Stromal cell of bone marrow (primary cell): ENCODE measurements at places on chromosomes 3 and 15.

DNA sequence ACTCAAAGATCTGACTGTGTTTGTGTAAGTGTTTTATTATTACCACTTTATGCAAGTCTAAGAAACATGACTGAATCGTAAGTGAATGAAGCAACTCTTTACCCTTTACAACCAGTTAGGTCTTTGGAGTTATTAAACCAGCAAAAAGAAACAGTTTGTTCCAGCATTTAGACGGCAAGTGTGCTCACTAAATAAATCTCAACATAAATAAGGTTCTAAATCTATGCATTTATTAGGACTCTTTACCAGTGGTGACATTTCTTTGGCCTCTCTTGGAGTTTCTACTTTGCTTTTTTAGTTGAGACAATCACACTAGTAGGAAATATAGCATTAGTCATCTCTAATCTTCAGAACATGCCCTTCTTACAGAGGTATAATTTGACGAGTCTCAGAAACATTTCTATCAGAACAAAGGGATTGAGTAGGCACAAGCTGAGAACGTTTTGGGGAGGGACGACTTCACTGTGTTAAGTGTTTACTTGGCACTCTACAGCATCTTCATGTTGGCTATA lies 739.9 kb upstream of the NR2F2 start:
- DNase-seq: no peak

DNA sequence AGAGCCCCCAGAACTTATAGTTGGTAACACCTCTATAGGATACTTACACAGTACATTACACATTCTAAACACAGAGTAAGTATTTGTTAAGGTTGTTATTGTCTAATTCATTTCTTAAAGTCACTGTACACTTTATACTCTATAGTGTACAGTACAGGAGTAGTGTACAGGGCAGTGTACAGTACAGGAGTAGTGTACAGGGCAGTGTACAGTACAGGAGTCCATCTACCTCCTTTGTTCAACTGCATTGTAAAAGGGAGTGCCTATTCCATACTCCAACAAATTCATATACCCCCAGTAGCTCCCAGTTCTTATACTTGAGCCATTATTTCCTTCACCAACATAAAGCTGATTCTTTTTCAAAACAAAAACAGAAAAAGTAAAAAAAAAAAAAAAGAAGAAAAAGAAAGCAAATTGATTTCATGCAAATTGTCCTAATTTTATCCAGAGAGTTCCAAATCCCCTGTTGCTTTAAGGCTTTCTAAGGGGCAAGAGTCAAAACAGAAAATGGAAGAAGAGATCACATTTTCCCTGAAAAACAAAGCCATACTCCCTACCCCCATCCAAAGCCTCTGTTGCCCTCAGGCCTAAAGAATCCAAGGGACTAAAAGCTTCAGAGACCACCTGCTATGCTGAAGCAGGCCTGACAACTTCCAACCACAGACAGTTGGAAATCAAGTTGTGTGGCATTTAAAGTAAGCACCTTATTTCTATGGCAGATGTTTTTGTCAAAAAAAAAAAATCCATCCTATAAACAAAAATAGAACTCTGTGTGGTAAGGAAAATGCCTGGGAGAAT lies 125.6 kb downstream of the PLCH1 start:
- DNase-seq: no peak

DNA sequence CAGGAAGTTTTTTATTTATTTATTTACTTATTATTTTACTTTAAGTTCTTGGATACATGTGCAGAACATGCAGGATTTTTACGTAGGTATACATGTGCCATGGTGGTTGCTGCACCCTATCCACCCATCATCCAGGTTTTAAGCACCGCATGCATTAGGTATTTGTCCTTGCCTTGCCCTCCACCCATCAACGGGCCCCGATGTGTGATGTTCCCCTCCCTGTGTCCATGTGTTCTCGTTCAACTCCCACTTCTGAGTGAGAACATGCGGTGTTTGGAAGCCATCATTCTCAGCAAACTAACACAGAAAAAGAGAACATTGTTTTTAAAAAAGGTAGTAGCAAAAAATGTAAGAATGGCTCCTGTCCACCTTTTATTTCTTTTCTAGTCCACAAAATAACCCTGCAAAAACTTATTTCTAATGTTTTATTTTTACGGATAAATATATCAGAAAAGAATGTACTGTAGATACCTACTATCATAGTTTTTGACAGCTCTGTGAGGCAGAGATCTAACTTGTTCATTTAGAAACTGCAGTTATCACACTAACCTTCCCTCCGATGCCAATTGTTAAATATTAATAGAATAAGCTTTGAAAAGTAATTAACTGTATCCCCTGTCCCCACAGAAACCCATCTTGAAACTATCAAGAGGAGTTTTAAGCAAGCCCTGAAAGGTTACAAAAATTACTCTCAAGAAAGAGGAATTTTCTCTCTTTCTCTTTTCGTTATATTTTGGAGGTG lies 189.2 kb downstream of the LPP start:
- no peak for DNase-seq

- DNase-seq: no peak
Observed at GRCh38 chr15:33026614-33027013, 167.9 kb downstream of the FMN1 start.

GRCh38 chr15:59168536-59168935 lies 38.1 kb upstream of the LDHAL6B start:
- no peak for DNase-seq

DNA sequence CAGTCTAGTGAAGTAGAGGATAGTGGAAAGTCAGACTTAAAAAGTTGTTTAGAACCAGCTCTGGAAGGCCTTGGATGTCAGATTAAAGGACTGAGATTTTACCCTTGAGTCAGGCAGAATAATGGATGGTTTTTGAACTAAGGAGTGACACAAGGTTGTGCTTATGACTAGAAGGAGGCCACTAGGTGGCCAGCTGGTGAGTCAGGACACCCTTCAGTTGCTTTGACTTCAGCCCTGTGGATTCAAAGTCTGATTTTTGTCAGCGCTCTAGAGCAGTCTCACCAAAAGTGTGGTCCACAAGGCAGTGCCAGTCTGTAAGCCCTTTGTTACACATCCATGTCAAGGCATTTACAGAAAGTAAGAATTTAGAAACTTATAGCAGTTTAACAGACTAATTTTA lies 3.8 kb upstream of the GABPB1 start:
- no peak for DNase-seq

GRCh38 chr3:150106740-150107428 lies 136.2 kb upstream of the PFN2 start:
- DNase-seq: peak; percentile 86

GRCh38 chr15:42152921-42153698 lies 3.3 kb downstream of the PLA2G4F start:
- DNase-seq: no peak

DNA sequence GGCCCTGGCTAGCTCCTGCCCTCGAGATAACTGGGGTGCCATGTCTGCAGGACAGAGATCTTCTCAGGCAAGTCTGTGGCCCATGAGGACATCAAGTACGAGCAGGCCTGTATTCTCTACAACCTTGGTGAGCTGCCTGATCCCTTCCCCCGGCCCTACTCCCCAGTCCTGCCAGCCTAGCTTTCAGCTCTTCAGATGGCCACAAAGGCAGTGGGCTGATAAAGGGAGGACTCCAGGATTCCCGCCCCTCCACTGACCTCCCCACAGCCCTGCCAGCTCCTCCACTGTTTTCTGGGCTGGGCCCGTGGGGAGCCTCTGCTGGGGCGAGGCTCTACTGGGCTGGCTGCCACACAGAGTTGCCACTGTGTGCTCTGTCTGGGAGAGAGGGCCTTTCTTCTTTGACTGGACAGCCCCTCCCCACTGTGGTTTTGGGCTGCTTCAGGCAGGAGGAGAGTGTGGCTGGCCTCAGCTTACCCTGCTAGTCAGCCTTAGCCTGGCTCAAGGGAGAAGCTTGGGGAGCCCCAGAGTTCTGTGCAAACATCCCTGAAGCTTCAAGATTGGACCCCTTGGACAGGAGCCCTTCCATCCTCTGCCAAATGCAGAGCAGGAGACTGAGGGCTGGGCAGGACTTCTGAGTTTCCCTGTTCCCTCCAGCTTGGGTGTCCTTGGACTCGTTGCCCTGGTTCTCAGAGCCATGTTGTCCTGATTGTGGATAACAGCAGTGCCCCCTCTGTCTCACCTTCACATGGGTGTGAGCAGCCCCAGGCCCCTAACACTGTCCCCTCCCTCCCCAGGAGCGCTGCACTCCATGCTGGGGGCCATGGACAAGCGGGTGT lies 24.4 kb downstream of the PTPN23 start:
- DNase-seq: peak; percentile 64

GRCh38 chr3:30750967-30751366 lies 143.5 kb downstream of the GADL1 start:
- no peak for DNase-seq

DNA sequence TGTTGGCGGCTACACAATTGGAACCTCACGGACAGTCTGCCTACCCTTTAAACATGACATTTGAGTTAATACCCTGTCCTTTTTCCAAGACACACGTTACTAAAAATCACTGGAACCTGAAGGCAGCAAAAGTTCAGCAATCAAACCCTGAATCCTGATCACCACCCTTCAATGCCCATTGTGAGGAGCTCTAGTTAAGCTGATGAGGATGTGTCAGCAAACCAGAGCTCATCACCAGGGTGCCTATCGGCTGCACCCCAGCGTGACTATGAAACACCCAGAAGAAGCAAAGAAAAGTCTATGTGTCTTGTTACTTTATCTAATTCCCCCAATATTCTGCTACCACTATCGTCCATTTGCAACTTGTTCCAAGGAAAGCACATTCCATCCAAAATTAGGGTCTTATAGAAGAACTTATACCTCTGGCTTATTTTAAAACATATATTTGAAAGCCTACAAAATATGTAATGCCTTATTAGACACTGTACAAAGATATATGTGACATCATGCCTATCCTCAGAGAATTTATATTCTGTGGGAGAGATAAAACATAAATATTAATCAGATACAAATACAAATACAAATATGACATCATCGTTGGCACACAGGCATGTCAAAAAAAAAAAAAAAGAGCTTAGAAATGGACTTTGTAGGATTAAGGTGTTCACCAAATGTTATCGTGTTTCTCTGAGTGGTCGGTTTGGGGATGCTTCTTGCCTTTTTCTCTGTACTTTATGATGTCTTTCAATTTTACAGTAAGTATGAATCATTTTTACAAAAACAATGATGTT lies 219.7 kb upstream of the SETMAR start:
- DNase-seq: no peak

DNA sequence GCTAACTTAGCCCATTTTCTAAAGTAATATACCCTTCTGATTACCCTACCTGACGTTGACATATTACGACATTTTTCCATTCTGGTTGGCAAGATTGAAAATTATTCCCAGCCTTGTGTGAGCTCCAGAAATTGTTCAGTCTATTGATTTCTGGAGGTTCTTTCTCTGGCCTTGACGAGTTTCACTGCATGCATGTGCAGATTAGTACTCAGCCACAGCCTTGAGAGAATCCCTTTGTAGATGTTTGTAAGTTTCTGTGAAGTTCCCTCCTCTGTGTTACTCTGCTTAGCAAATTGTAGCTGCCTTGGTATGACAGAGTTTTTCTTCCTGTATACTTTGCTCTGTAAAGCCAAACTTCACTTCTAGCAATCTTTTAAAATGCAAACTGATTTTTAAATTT lies 27.5 kb downstream of the TRIM69 start:
- DNase-seq: no peak

- DNase-seq: no peak
Observed at GRCh38 chr3:150490277-150490986, 55.9 kb downstream of the SERP1 start.

- DNase-seq: peak; percentile 92
Observed at GRCh38 chr15:95604634-95605036, 725.9 kb upstream of the NR2F2 start.

DNA sequence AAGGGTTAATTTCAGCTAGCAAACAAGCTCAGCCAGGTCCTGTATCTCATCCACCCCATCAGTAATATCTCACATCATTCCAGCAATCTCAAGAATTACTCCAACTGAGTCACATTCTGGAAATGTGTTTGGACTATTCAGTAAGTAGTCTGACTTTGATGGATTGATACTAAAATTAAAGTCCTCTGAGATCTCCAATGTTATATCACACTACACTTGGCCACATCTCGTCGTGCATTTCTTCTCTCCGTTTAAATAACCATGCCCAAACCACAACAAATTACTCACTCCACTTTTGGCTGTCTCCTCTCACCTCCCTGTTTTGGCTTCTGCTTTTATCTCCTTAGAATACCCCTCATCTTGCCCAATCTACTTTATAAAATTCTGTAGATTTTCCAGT lies 292.2 kb downstream of the PYDC2 start:
- peak; percentile 53 for DNase-seq

DNA sequence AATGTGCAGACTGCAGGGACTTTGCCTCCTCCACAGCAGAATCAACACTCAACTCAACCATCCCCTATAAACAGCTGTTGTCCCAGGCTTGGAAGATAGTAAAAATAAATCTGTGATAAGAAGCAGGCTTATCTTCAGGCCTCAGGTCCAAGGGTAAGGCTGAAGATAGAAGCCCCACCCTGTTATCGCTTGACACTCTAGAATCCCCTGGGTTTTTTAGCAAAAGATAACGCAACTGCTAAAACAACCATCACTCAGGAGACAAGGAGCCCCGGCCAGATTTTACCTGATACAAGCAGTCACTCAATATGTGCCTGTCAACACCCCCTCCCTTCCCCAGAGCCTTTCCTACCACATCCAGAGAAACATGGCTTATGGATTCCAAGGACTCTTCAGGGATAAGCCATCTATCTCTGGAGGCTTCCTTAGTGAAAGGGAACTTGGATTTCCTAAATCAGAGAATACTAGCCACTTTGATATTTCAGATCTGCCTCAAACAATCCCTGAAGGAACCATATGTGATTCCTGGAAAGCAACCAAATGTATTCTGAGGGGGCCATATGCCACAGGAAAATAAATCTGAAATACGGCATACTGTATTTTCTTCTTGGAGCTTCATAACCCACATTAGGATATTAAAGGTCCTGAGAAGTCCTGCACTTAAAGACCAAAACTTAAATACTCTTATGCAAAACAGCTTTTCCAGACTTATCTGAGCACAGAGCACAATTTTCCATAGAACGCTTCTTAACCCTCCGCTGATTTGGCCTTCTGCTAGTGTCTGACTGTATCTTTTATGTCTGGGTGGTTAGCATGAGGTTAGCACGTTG lies 60.4 kb downstream of the LYZL4 start:
- DNase-seq: no peak

- DNase-seq: no peak
Observed at GRCh38 chr3:51727500-51727899, 20.6 kb downstream of the GRM2 start.

DNA sequence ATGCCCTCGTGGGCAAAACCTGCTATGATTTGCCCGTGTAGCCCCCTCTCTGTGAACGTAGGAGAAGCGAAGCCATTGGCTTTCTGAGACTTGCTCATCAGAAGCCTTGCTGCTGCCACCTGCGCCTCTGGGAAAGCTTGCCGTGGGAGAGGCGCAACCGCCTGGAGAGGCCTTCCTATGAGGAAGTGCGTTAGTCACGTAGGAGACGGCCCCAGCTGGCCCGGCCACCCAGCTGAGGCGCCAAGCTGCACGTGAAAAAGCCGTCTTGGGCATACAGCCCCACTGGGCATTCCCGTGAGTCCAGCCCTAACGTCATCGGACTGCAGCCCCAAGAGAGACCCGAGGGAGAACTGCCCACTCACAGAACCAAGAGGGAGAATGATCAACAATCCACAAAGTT lies 49.1 kb upstream of the TJP1 start:
- no peak for DNase-seq
